HEK293T (cell line): ENCODE measurements at places on chromosomes 7 and 10.

DNA sequence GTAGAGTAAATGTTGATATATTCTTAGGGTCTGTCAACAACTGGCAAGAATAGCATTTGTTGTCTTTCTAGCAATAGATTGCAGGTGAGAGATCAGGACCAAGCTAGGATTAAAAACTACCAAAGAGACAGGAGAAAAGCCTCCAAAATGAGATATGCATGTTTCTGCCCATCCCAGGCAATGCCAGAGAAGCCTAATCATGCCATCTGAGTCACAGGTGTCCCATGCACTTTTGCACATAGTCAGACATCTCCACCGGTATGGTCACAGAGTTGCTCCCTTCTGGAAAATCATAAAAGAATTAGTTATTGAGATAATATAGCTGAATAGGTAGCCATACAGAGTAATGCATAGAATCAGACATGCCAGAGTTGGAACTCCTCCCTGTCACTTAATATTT is 50.6 kb downstream of the PDK4 start:
- no peak for DNase-seq

DNA sequence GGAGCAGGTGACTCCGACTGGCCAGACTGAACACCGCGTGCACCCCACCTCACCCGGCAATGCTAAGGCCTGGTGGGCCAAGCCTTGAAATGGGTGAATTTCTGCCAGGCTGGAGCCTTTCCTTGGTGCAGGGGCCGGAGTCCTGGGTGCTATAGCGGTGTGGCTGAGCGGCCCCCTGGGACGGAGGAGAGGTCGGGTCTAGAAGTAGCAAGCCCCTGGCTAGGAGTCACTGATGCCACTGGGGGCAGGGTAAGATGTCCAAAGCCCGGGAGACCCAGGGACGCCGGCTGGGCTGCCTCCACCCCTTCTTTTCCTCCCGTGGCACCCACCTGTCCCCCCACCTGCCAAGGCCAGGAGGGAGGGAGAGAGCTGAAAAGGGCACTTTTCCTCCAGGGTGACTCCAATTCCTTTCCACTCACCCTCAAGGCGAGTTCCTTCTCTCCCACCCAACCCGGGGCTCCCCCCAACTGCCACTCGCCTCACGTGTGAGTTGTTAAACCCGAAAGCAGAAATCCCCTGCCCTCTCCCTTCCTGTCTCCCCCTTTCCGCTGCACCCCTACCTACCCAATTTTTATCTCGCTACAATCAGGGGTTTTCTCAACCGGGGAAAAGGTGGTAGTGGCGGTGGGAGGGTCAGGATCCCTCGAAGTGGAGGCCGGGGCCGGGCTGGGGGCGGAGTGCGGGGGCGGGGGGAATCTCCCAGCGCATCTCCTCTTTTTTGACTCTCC is 6.0 kb upstream of the GATA3 start:
- no peak for DNase-seq

- peak; percentile 40 for DNase-seq
Observed at GRCh38 chr10:118827466-118828155, 72.8 kb upstream of the CACUL1 start.

DNA sequence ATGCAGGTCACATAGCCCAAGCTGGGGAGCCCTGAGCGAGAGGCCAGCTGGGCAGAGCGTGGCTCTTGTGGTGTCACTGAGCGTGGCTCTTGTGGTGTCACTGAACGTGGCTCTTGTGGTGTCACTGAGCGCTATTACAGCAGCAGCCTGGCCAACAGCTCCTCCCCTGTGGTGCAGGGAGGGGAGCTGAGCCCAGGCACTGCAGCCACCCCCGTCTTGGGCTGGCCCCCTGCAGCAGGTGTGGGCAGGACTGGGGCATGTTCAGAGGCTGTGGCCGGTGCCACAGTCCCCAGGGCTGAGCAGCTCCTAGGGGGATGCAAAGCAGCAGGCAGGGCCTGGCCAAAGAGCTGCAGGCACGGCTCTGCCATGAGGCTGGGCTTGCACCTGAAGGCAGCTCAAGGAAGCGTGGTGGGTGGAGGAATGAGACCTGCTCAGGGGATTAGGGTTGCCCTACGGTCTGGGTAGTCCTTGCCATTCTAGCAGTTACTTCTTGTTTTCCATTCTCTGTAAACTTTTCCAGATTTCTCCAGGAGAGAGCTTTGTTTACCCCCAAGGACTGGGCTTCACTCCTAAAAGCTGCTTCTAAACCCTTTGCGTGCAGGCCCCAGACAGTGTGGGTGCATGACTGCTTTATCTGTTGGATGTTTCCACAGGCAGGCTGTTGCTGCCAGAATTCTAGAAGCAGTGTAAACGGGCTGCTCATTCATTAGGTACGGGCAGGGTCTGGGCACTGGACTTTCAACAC is 29.2 kb downstream of the ZNF783 start:
- no peak for DNase-seq

- no peak for DNase-seq
Observed at GRCh38 chr10:5566614-5567013, 41.9 kb downstream of the CALML3 start.

- no peak for DNase-seq
Observed at GRCh38 chr7:33108554-33109004, 625 bp downstream of the RP9 start.

DNA sequence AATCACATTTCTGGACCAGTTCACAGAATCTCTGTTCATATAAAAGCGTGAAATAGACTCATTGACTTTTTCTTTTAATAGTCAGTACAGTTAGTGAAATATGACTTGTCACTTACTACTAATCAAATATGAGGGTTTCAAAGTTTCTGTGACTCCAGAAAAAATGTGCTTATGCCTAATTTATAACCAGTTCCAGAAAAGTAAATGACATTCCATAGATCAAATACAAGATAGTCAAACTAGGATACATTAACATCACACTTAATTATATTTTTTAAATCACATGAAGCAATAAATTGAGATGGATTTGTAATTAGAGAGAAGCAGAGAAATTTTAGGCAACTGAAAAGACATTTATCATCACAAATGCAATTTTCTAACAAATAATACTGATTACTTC is 491.4 kb downstream of the KIF20B start:
- no peak for DNase-seq

DNA sequence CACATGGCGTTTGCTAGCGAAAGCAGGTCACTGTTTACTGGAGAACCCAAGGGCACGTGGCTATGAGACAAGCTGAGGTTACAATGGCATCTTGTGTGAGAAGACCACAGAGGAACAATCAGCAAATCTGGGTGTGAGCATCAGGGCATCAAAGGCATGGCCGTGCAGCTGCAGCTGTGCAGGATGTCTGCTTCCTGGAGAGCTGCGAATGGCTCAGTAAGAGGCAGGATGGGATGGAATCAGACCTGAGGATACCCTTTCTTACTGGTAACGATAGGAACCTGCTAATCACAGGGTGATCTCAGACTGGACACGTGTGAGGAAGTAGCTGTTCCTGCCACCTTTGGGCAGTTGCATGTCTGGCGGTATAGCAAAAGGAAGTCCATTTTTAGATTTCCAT is 119.5 kb downstream of the RNF216 start:
- no peak for DNase-seq

GRCh38 chr7:90856351-90857070 is 260.4 kb downstream of the CDK14 start:
- DNase-seq, result no peak

DNA sequence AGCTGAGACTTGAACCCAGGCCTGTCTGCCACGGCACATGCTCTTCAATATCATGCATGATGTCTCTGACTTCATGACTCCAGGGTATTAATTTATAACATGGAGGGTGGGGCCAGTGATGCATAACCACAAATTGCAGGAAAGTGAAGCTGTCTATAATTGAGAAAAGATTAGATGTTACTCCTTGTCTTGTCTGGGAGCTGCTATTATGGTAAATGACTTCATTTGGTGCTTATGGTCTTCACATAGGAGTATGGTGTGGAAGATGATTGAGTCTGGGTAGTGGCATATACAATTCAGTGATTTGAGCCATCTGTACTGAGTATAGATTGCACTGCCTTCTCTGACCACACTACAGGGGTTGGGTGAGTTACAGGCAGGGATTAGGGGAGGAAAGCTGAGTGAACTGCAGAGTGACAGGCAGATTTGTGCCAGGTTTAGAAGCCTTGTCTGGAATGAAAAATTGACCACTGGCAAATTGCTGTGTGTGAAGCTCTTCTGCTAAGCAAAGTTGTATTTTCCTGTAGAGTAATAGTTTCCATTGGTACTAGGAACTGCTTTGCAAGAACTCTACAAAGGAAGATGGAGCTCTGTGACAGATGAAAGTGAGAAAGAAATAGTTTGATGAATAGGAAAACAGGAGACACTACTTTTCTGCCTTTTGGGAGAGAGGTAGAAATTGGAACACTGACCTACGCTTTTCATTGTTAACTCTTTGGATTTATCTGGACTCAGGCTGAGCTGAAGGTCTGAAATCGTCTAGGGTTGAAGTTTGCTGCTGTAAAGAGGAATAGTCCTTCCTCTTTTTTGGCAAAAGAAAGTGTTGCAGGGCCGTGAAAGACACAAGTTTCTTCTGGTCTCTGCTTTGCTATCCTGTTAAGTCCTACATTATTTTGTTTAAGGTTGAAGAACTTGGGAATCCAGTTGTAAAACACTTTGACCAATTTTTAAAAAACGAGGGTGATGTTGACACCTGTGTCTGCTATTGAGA is 2.7 kb downstream of the SND1 start:
- peak; percentile 22 for DNase-seq

DNA sequence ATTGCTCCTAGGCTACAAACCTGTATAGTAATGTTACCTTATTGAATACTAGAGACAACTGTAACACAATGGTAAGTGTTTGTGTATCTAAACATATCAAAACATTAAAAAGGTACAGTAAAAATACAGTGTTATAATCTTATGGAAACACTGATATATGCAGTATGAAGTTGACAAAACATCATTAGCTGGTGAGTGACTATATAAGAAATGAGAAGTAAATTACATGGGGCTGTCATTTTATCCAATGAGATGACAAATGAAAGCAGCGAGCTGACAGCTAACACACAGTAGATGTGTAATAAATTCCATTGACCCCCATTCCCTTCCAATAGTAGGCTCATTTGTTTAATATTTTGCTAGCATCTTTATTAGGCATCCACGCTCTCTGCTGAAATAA is 198.1 kb upstream of the GHITM start:
- no peak for DNase-seq

GRCh38 chr7:123571684-123572083 is 14.1 kb upstream of the NDUFA5 start:
- DNase-seq, result no peak

DNA sequence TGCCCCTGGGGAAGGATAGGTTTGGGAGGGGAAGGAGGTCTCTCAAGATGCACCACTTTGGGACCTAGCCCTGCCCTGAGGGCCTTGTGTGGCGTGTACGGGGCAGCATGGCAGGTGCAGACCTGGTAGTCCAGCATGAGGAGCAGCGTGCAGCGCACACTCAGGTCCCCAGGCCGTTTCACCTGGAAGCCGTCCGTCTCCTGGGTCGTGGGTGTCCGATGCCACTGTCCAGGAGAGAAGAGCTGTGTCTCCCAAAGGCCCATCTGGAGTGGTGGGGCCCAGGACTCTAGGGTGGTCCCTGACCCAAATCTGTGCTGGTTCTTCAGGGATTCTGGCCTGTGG is 6.8 kb downstream of the SMARCD3 start:
- no peak for DNase-seq

DNA sequence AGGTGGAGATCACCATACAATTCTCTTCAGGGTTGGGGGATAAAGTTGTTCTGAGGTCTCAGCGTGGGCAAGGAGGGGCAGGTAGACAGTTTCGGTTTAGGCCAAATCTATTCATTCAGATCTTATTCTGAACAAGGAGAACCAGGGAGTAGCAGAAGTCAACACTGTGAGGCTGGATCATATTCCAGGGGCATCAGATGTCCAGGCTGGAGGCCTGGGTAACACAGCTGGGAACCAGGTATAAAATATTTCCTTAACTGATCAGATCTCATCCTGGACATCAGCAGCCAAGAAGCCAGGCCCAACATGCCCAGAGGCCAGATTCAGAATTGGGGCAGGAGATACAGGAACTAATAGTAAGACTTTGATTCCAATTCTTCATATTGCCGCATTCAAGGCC is 19.2 kb upstream of the FLNC start:
- DNase-seq, result no peak

DNA sequence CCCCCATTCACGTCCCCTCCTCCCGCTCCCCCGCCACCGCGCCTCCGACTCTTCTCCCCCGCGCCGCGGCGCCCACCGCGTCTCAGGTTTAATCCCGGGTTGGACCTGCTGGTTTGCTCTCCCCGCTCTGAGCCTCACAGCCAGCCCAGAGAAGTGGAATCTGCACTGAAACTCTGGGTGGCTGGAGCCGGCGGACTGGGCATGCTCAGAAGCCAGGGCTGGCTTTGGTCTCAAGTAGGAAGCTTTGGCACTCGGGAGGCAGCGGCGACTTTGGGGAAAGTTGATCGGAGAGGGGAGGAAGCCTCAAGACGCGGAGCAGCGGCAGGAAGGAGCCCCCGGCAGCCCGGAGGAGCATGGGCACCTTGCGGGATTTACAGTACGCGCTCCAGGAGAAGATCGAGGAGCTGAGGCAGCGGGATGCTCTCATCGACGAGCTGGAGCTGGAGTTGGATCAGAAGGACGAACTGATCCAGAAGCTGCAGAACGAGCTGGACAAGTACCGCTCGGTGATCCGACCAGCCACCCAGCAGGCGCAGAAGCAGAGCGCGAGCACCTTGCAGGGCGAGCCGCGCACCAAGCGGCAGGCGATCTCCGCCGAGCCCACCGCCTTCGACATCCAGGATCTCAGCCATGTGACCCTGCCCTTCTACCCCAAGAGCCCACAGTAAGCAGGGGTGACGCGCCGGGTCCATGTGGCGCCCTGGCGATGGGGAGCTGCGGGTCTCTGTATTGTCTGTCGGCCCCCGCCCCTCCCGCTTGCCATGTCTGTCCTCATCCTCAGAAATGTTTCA is at the start of gene PRKG1:
PRKG1 (plus strand) TSS at position 250 of the 791 bp plus-strand sequence.
- DNase-seq, result peak; percentile 73

- no peak for DNase-seq
Observed at GRCh38 chr10:14727465-14727864, 47.2 kb downstream of the FAM107B start.

GRCh38 chr10:113867904-113868303 is 13.4 kb downstream of the NHLRC2 start:
- no peak for DNase-seq

DNA sequence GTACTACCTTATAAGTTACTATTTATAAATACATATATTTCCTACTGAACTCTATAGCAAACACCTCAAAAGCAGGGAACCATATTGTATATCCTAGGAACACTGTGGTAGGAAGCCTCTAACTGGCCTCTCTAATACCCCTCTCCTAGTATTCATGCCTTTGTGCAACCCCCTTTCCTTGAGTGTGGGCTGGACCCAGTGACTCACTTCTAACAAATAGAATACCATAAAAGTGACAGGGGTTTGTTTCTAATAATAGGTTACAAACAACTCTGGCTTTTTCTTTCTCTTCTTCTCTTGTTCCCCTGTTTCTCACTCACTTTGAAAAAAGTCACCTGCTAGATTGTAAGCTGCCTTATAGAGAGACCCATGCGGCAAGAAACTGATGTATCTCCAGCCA is 51.6 kb upstream of the MACC1 start:
- no peak for DNase-seq

GRCh38 chr7:157895520-157896375 is 558.9 kb downstream of the DNAJB6 start:
- DNase-seq, result no peak

- peak; percentile 65 for DNase-seq
Observed at GRCh38 chr7:123154231-123154860, 45.4 kb downstream of the SLC13A1 start.
